ENCODE measurements at places on chromosomes 3 and 15.

GRCh38 chr15:90190606-90191343 is 10.4 kb upstream of the SEMA4B start:
- DNase-seq: no peak

DNA sequence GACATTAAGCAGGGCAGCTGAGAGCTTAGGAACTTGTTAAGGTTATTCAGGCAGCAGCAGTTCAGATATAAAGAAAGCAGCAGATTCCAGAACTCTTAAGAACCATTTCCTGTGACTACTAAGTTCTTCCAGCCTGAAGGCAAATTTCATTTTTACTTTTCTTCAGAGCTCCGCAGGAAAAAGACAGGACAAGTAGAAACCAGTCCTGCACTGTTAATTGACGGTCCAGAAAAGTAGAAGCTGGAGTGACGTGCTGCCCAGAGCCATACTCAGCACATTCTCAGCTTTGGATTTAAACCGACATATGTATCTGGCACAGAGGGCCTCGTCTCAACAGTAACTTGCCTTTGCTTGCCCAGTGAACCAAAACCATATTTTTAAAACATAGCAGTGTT is 219.4 kb upstream of the STRIT1 start:
- DNase-seq: no peak

DNA sequence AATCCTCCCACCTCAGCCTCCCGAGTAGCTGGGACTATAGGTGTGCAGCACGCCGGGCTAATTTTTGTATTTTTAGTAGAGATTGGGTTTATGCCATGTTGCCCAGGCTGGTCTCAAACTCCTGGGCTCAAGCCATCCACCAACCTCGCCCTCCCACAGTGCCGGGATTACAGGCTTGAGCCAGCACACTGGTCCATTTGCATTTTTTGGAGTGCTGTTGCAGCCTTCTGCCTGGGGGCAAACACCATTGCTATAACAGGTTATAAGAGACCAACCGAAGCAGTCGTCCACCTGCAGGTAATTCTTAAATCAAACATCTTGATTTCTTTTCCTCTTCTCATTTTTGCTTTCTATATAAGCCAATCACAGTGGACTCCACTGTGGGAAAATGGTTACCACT is 27.7 kb downstream of the ACKR4 start:
- no peak for DNase-seq

DNA sequence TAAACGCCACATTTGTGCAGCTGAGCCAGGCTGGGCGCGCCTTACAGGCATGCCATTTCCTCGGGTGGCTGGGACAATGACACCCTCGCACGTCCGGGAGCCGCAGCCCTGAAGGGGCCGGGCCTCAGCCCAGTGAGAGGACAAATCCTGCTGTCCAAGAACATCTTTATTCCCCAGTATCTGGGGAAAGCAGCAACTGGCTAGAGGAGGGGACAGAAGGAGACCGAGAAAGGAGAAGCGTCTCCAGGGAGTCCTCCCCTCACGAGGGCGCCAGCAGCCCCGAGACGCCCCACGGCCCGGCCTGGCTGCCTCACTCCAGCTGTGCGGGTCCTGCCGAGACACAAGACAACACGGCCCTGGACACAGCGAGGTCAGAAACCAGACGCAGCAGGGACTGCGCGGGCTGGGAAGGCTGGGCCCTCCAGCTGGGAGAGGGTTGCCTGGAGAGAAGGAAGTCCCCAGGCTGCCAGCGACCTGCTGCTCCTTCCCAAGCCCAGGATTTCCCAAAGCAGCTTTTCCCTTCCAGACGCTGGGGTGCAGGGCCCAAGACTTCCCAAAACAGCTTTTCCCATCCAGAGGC is 130.2 kb downstream of the CHSY1 start:
- DNase-seq: peak; percentile 22

DNA sequence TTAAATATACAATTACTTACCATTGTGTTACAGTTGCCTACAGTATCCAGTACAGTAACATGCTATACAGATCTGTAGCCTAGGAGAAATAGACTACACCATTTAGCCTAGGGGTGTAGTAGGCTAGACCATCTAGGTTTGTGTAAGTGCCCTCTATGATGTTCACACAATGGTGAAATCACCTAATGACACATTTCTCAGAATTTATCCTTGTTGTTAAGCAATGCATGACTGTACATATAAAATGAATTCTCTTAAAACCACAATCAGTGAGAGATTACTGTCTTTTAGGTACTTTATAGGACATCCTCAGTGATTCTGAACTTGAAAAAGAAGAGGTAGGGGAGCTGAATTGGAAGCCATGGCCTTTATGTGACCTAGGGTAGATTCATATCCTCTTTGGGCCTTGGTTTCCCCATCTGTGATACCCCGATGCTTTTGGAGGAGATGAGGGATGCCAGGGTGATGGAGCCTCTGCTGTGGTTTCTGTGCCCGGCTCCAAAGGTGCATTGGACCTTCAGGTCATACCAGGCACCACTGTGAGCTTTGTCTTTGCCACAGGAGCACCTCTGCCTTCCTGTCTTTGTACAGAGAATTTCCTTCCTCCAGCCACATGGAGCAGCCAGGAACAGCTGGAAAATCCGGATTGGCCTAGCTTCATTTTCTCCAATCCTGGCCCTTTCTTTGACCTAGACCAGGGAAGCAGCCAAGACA is 51.9 kb upstream of the FLNB start:
- DNase-seq: no peak

DNA sequence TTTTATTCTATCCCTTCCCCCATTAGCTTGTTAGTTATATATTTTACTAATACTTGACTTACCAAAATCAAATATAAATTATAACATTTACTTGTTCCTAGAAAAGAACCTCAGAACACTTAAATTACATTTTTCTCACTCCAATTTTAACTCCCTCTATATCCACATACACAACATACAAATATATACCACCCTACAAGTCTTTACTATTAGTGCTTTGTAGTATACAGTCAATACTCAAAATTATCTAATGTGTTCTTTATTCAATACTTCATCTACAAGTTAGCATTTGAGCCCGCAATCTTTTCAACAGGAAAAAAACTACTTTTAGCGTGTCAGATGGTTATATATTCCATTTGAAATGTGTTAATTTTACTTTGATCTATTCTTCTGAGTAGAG is 100.3 kb downstream of the ADAM10 start:
- no peak for DNase-seq

- DNase-seq: no peak
Observed at GRCh38 chr3:74089814-74090213, 465.1 kb upstream of the PDZRN3 start.

GRCh38 chr15:71374607-71375352 is 259.5 kb downstream of the THSD4 start:
- DNase-seq: no peak

- DNase-seq: no peak
Observed at GRCh38 chr3:79973917-79974595, 206.3 kb upstream of the ROBO1 start.

- no peak for DNase-seq
Observed at GRCh38 chr3:124935794-124936542, 1.4 kb upstream of the MUC13 start.

- DNase-seq: no peak
Observed at GRCh38 chr15:45794712-45795439, 160.0 kb downstream of the SQOR start.

DNA sequence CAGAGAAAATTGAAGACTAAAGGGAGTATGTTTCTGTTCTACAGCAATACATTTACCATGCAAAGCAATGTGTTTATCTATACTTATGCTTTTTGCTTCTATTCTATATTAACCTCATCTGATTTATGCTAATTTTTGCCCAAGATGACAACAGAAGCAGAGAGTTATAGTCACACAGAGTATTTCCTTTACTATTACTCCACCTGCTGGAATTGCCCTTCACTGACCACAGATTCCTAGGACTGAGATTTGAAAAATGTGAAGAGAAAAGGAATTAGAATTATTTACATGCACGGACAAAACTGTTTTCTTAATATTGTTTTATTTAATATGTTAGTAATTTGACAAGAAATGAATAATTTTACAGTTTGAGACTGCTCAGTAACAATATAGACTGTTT is 745.6 kb downstream of the VGLL3 start:
- DNase-seq: no peak

DNA sequence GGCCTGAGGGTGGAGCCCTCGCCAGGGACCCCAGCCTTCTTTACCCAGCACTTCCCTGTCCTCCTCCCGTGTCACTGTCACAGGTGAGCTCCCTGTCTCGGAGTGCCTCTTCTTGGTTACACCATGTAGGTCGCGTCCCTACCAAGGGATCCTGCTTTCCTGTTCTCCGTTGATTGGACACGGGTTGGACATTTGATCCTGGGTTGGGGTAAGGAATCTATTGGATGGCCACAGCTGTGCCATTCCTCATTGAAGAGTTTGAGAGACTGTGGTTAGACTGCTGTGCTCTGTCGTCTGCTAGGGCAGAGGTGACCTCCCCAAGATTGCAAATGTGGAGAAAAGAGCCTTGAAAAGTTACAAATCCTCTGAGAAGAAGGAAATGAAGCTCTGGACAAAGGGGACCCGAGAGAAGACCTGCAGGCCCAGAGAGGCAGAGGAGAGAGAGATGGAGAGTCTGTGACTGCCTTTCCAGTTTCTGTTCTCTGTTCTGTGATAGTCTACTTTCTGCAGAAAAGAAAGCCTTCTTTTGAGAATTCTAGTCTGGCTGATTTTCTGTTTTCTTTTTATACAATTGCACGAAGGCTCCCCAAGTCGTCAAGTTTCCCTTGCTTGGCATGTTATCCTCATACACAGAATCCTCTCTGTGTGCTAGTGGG is 325.7 kb upstream of the RGMA start:
- no peak for DNase-seq

DNA sequence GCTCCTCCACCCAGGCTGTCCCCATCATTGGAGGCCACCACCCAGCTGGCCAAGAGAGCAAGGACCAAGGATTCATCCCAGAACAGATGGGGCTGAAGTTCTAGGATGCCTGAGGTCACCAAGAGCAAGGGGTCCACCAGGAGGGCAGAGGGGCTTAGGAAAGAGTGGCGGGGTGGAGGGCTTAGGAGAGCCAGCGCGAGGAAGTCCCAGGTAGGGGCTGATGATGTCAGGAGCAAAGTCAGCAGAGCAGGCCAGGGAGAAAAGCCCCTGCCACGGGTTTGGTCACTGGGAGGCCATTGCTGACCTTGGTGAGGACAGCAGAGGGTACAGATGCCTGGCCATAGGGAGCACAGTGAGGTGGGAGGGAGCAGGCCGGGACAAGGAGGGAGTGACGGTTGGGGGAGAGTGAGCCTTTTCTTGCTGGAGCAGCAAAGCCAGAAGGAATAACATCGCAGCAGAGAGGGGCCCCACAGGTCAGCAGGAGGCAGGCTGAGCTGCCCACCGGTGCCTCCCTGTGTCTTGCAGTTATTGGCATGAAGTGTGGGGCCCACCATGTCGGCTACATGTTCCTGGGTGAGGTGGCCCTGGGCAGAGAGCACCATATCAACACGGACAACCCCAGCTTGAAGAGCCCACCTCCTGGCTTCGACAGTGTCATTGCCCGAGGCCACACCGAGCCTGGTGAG is 5.2 kb downstream of the PARP3 start:
- DNase-seq: no peak

GRCh38 chr3:52364322-52365035 is 48.4 kb downstream of the DNAH1 start:
- DNase-seq: no peak

DNA sequence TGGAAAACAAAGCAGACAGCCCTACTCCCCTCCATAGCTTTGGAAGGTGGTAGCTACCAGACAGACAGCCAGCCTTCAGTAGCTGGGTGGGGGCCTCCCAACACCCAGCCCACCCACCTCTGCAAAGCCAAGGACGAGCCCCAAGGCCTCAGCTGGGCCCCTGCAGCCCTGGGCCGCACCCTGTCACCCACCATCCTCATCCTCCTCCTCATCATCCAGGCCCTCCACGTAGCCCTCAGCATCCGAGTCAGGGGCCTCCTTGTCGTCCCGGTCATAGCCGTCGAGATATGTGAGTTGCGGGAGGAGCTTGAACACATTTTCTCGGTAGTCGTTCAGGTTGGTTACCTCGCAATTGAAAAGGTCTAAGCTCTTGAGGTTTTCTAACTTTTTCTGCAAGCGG is 36.5 kb downstream of the ANP32A start:
- no peak for DNase-seq

DNA sequence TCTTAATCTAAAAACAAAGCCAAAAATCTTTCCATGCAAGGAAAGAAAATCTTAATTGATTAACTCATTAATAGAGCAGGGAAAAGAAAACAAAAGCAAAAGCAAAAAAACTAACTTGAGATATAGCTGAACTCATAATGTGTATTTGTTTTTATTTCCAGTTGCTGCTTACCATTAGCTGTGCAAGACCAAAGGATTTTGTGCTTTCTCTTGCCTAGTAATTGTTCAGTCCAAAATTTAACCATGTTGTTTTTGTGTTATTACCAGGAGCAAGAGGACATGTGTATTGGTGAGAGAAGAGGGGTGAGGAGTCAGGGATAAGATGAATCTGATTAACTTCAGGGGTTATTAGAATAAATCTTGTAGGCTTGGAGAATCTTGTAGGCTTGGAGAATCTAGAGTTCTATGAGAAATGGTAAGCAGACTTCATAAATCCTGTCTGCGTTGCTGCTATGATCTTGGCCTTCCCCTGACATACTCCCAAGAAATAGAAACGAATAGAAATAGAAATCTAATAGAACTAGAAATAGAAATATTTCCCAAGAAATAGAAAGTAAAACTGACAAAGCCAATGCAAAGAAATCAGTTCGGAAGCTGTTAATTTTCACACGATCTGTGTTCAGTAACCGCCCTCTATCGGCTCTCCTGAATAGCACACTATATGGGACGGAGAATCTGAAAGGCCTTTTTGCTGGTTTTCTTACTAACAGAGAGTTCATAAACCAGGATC is 72.6 kb upstream of the TNFSF10 start:
- peak; percentile 81 for DNase-seq

DNA sequence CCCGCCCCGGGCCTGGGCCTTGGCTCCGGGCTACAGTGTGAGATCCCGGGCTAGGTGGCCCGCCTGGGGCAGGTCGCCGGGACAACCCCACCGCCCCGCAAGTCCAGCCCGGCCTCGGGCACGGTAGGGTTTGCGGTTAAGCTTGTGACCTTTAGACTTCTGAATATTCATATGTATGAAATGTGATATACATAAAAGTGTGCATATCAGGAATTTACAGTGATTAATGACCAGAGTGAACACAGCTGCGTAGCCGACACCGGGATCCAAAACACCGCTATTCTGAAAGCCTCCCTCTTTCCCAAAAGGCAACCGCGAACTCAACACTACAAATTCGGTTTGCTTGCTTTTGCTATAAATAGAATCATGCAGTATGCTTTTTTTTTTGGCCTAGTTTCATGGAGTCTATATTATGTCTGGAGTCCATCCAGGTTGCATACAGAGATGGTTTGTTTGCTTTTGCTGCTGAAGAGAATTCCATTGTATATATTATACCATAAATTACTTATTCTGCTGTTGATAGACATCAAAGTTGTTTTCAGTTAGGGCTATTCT is 636 bp upstream of the SNRPA1 start:
- no peak for DNase-seq

DNA sequence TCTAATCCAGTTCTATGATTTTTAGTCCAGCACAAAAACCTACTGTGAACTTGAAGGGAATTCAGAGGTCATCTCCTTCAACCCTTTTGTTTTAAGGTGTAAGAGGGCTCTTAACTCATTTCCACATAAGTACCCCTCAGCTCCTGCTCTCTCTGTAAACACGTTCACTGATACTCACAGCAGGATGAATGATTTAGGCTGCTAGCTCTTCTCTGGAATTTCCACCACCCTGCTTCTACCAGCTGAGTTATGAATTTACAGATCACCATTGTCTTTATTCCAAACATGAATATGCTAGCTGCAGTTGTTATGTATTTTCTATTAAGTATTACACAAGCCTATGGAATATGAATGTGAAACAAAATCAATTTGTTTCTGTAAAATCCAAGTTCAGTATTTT is 101.3 kb upstream of the NANOGP8 start:
- no peak for DNase-seq

Measured in CD4-positive, alpha-beta T cell treated with Interleukin-17A for 1 hour (primary cell).